Hematopoietic multipotent progenitor cell treated with erythropoietin and hydrocortisone succinate and interleukin-3 and kit ligand, for 15 days (in vitro differentiated cells): ENCODE measurements at places on chromosomes 11 and 22.
A peak's percentile ranks its signal among the peaks of the same experiment; 100 is the strongest.

DNA sequence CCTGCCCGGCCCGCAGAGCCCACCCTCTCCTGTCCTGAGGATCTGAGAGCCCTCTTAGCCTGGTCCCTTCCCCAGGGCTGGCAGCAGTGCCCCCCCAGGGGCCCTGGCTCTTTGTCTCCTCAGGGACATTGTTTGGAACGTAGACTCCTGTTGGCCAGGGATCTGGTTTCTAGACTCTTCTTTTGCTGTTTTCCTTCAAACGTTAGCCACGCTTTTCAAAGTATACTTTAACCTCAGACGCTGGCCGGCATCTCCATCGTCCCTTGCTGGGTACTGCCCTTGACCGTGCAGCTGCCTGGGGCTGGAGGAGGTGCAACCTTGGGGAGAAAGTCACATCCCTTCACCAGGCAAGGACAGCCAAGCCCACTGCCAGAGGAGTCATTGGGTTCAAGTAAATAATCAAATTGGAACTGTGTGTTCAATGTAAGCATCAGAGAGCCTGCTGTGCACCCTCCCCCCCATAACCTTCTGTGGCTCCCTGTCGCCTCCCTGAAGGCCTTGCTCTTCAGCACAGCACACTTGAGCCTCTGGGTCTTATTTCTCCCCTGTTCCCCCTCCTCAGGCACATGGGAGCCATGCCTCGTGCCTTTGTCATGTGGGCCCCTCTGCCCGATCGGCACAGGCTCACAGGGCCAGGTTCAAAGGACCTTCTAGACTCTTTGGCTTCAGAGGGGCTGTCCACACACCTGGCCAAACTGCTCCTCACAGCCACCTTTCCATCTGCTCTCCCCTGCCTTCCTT lies 21.8 kb upstream of the WNT7B start:
- DNase-seq: no peak

- DNase-seq: peak; percentile 26
Measured at GRCh38 chr11:47276923-47277322, 7.0 kb downstream of the MADD start.

DNA sequence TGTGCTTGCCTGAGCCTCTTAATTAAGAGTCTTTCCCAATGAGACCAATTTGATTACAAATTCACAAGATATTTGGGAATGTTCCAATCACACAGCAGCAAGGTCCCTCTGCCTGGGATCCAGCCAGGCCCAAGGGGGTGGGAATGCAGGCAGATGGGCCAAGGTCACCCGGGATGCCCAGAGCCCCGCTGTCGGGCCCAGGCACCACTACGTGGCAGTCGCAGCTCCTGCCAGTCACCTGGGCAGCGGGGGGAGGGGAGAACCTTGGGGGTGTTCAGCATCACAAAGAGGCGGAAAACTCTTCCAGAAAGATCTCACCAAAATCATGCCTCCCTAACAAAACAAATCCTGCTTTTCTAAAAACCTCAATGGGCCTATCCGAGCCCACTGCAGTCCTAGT lies 30.9 kb downstream of the PPM1F start:
- no peak for DNase-seq

DNA sequence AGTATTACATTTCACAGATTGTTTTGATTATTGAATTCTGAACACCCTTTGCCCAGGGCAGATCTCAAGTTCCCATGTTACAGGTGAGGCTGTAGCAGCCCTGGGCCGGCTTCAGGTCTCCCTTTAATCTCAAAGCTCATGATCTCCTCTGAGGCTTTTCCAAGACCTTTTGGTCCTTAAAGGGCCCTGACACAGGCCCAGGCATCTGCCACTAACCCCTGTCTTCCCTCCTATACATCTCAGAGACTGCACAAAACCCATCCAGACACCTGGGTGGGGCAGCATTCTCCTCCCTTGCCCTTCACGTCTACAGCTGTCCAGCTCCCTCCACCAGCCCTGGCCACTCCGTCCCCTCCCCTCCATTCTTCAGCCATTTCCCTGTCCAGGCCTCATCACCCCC lies 37.8 kb downstream of the PDE2A start:
- no peak for DNase-seq

DNA sequence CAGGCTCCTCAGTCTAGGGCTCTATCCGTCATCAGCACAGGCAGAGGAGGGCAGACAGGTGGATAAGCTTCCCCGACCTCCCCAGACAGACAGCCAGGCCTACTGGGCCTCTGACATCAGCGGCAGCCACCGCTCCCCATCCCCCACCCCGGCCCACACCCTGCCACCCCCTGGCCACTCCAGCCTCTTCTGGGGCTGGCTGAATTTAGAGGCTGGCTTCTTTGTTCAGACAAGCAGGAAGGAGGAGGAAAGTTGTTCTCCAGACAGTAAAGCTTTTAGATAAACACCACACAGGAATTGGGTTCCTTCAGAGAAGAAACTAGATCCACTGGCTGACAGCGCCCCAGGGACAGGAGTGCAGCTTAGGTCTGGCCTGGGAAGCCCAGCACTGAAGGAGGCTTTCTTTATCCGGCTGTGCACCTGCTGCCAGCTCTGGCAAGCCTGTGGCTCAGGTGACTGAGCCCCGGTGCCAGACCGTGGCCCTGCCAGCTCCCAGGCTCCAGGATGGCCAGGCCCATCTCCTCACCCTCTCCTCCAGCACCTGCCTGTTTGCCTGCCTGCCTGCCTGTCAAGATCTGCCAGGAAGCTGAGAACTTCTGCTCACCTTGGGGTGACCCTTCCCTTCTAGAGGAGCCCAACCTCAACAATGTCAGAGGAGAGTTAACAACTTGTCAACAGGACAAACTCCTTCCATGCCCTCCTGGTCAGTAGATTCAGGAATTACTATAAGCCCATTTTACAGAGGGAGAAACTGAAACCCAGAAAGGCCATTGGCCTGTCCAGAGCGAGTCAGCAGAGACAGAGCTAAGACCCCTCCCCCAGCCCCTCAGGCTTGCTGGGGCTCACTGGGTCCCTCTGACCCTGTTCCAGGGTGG lies 44.0 kb upstream of the KLHL35 start:
- DNase-seq: no peak

DNA sequence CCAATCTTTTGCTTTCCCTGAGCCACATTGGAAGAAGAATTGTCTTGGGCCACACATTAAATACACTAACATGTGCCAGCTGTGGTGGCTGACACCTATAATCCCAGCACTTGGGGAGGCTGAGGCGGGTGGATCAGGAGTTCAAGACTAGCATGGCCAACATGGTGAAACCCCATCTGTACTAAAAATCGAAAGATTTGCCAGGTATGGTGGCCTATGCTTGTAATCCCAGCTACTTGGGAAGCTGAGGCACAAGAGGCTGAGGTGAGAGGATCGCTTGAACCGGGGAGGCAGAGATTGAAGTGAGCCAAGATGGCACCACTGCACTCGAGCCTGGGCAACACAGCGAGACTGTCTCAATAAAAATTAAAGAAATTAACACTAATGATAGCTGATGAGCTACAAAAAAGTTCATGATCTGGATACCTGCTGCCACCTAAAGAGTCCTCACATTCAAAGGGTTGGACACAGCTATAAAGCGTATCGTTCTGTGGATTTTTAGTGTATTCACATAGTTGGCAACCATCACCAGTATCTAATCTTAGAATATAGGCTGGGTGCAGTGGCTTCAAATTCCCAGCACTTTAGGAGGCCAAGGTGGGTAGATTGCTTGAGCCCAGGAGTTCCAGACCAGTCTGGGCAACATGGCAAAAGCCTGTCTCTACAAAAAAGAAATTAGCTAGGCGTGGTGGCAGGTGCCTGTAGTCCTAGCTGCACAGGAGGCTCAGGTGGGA lies 3.4 kb upstream of the LDHC start:
- DNase-seq: no peak

DNA sequence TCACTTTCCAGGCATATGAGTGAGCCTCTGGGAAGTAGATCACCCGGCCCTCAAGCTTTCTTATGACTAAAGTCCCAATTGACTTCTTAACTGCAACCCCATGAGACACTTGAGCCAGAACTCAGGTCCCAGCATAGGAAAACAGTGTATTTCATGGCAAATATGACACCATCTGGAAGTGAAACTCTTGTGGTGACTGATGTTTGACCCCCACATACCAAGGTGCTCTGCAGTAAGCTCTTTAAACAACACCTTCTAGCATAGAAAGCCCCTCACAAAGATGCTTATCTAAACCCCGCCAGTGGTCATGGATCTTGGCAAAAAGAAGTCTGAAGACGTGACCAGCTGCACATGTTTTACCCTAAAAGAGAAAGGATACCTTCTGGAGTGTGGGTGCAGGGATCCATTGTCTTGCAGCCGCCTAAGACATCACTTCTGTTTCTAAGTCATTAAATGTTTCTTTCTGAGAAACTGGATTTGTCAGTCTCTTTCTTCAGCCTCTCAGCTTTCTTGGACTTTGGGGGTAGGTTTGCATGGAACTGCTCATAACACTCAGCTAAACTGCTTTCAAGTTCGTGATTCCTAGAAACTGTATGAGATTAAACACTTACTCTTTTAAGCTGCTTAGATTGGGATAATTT lies 7.4 kb upstream of the PELI3 start:
- no peak for DNase-seq

DNA sequence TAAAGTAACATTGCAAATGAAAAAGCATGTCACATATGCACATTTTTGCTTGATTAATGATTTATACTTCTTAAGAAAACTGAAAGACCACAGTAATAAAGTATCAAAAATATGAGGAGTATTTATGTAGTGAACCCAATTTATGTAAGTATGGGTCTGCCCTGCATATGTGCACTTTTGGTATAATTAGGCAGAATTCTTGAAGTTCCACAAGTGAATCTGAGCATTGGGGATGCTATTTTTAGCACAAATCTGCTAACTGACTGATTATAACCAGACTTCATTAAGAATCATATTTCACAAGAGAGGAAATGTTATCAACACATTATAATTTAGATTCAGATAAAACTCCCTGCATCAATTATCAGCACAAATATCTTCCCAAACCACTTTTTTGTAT lies 407.1 kb upstream of the LRRC4C start:
- no peak for DNase-seq

GRCh38 chr11:45393334-45393733 lies 107.2 kb upstream of the SYT13 start:
- DNase-seq: no peak
